ENCODE measurements at places on chromosomes 6 and 20. TPM values are rescaled to one million over a fixed set of nuclear protein-coding genes. Genes with fewer than 3 reads are reported as not detected.
A peak's percentile ranks its signal among the peaks of the same experiment; 100 is the strongest.

DNA sequence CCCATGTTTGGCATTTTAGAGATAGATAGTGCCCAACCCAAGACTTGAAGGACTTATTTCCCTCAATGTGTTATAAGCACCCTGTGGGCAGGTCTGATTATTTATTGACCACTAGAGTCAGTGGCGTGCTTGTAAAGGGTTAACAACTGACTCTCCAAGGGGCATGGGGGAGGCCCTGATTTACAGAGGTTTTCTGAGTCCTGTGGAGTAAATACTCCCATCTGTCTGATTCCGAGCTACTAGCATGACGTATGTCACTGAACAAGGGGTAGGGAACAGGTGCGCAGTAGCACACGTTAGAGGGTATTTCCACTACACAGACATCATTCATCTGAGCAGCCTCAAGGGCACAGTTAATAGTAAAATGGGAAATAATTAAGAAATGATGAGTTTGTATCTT, 17.4 kb upstream of the TRAM2 start:
- H3K27ac ChIP-seq, result peak overlapping the region; percentile 67
- no peak for DNase-seq
- H3K27me3 ChIP-seq, result no peaks in the 10 kb centered on the region
- peaks cover 17% of the 10 kb centered on the region for H3K4me1 ChIP-seq
- no peak overlapping the region for H3K4me3 ChIP-seq
- H3K36me3 ChIP-seq, result no peaks in the 10 kb centered on the region

- H3K27me3 ChIP-seq, result peaks cover 12% of the 10 kb centered on the region
- DNase-seq, result no peak
- H3K4me3 ChIP-seq, result no peak overlapping the region
- no peaks in the 10 kb centered on the region for H3K36me3 ChIP-seq
- H3K4me1 ChIP-seq, result peaks cover 1% of the 10 kb centered on the region
- H3K27ac ChIP-seq, result no peak overlapping the region
Observed at GRCh38 chr20:18849131-18849530, 35.5 kb downstream of the SCP2D1 start.

GRCh38 chr6:139338795-139339194, 35.7 kb downstream of the CITED2 start:
- no peak overlapping the region for H3K27ac ChIP-seq
- H3K4me3 ChIP-seq, result no peak overlapping the region
- H3K36me3 ChIP-seq, result no peaks in the 10 kb centered on the region
- no peaks in the 10 kb centered on the region for H3K27me3 ChIP-seq

DNA sequence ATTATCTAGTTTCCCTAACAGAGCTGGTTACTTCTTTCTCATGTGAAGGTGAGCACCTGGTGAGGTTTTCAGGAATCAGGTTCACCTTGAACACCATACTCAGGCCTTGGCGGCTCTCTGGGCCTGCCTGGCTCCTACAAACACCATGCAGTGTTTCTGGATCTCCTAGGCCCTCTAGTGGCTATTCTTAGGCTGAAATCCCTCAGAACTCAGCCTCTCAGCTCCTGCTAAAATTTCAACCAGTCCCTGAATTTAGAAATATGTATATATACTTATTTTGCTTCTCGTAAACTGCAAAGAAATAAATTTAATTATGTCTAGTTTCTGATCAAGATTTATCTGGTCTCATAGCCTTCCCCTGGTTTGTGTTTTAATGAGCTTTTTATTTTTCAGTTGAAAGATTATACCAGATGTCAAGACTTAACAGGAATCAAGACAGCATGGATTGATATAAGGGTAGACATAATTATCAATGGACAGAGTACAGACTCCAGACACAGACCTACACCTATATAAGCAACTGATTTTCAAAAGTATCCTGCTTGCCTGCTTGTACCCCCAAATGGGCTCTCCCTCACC, 55.9 kb downstream of the ANKEF1 start:
- no peaks in the 10 kb centered on the region for H3K36me3 ChIP-seq
- H3K27ac ChIP-seq, result no peak overlapping the region
- H3K4me3 ChIP-seq, result no peak overlapping the region
- peaks cover 2% of the 10 kb centered on the region for H3K4me1 ChIP-seq
- no peak for DNase-seq

DNA sequence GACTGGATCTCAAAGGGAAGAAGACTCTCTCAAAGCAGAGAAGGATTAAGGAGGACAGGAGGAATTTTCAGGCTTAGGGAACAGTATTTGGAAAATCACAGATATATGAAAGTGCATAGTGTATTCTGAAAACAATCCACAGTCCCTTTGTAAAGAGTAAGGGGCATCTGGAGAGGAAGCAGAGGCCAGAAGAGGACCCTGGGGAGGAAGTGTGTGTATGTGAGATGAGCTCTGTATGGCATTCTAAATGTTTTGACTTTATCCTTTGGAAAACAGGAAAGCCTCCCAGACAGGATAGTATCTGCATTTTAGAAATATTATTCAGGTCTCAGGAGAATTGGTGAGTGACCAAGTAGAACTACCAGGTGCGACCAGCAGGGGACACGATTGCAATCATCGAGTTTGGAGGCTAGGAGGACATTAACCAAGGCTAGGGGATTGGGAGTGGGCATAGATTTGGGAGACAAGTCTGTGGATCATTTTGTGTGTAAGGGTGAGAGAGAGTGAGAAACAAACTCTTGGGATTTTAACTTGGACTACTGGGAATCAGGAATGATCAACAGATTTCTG, 38.3 kb upstream of the FAM184A start:
- DNase-seq, result no peak
- H3K27me3 ChIP-seq, result peaks cover 20% of the 10 kb centered on the region

- H3K4me1 ChIP-seq, result peaks cover 7% of the 10 kb centered on the region
- H3K27ac ChIP-seq, result peak overlapping the region; percentile 83
- H3K36me3 ChIP-seq, result no peaks in the 10 kb centered on the region
- H3K4me3 ChIP-seq, result no peak overlapping the region
Observed at GRCh38 chr6:37059344-37060194, 54.1 kb downstream of the FGD2 start.

DNA sequence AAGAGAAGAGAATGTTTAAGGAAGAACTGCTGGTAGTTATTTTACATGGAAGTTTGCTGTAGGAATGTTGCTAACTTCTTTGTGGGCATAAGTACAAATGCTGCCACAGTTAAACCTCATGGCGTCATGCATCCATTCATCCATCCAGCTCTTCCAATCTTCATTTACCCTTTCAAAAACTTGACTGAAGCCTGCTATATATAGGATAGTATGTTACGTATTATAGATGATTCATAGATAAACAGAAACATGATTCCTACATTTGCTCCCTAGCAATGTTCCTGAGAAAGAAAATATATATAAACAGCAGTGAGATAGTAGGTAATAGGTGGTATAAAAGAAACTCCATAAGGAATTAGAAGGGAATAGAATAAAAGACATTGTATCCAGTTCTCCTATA, 93.7 kb downstream of the NDUFAF5 start:
- peaks cover 18% of the 10 kb centered on the region for H3K4me1 ChIP-seq
- H3K36me3 ChIP-seq, result no peaks in the 10 kb centered on the region
- no peak for DNase-seq
- H3K4me3 ChIP-seq, result no peak overlapping the region

GRCh38 chr6:13336553-13336952, 8.2 kb upstream of the TBC1D7 start:
- no peaks in the 10 kb centered on the region for H3K36me3 ChIP-seq
- H3K27me3 ChIP-seq, result peaks cover 14% of the 10 kb centered on the region
- DNase-seq, result peak; percentile 72
- no peak overlapping the region for H3K27ac ChIP-seq
- no peak overlapping the region for H3K4me3 ChIP-seq
- no peaks in the 10 kb centered on the region for H3K4me1 ChIP-seq

PRKN gene
- 4.6 TPM for total RNA-seq

KCNG1 gene
- total RNA-seq, result 7.8 TPM

OR2W1 gene
- total RNA-seq, result not detected
